Upper lobe of left lung (tissue), 6 donors: ENCODE measurements at places on chromosomes 7 and 10. TPM values are rescaled to one million over a fixed set of nuclear protein-coding genes. Genes with fewer than 3 reads are reported as not detected.
A peak's percentile ranks its signal among the peaks of the same experiment; 100 is the strongest.

CALHM3 gene
- 0.30 TPM for total RNA-seq

NCAPG2 gene
- total RNA-seq, result 8.2 TPM

DNA sequence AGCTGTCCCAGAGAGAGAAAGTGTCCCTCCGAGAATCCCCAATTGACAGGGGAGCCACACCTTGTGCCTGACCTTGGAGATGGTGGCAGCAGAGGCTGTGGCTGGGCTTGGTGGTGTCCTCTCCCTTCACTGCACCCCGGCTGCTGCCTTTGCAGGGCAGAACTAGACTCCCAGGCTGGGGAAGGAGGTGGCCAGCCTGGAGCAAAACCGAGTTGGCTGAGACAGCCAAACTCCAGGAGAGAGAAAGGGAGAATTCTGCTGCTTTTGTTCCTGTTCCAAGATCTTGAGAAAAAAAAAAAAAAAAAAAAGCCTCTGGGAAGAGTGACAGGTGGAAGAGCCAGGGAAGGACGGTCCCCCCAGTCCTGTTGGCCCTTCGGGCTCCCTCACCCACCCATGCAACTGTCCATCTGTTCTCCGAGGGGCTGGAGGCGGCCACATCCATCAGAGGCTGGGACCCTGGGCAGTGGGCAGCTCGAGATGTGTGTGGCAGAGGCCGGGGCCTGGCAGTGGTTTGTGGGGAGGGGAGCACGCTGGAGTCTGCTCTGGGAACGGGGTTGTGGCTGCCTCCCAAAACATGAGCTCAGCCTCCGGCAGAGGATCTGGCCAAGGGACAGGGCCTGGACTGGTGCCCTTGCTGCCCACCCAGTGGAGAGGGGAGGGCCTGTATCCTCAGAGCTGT is 35.5 kb downstream of the CLIP2 start:
- H3K4me1 ChIP-seq, result no peaks in the 10 kb centered on the region
- no peak for DNase-seq
- H3K36me3 ChIP-seq, result peaks cover 4% of the 10 kb centered on the region

- H3K4me1 ChIP-seq, result no peaks in the 10 kb centered on the region
- DNase-seq, result no peak
- H3K27me3 ChIP-seq, result no peaks in the 10 kb centered on the region
- no peak overlapping the region for H3K4me3 ChIP-seq
Observed at GRCh38 chr10:86187499-86188239, 178.9 kb downstream of the GRID1 start.

- DNase-seq, result no peak
- H3K4me3 ChIP-seq, result no peak overlapping the region
- H3K36me3 ChIP-seq, result no peaks in the 10 kb centered on the region
- no peaks in the 10 kb centered on the region for H3K4me1 ChIP-seq
- no peak overlapping the region for H3K27ac ChIP-seq
Observed at GRCh38 chr7:154832557-154833138, 170.3 kb downstream of the PAXIP1 start.

DNA sequence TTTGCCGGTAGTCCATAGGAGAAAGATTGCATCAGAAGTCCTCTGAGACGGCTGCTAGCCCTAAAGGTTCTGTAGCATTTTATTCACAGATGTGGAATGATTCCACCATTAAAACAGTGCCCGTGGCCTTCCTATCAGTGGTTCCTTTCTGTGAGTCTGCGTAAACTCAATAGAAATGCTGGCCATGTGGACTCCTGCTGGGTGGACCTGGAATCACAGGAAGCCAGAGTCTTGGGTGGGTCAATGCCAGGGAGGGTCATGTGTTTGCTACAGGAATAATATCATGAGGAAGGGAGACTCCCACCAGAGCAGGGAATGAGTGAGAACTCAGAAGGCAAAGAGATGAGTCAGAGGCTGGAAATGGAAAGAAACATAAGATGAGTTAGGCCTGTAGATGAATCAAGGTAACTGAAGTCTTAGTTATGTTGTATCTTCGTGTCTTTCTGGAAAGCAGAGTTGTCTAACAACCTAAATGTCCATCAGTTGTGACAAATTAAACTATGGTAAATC is 410.4 kb upstream of the AUTS2 start:
- DNase-seq, result no peak
- H3K4me1 ChIP-seq, result no peaks in the 10 kb centered on the region
- H3K27ac ChIP-seq, result no peak overlapping the region
- H3K4me3 ChIP-seq, result no peak overlapping the region
- H3K27me3 ChIP-seq, result no peaks in the 10 kb centered on the region
- H3K36me3 ChIP-seq, result no peaks in the 10 kb centered on the region

GRCh38 chr7:105346593-105347322 is 42.0 kb downstream of the SRPK2 start:
- DNase-seq, result no peak
- peaks cover 30% of the 10 kb centered on the region for H3K4me1 ChIP-seq
- H3K4me3 ChIP-seq, result no peak overlapping the region
- no peaks in the 10 kb centered on the region for H3K27me3 ChIP-seq
- no peak overlapping the region for H3K27ac ChIP-seq
- no peaks in the 10 kb centered on the region for H3K36me3 ChIP-seq

DNA sequence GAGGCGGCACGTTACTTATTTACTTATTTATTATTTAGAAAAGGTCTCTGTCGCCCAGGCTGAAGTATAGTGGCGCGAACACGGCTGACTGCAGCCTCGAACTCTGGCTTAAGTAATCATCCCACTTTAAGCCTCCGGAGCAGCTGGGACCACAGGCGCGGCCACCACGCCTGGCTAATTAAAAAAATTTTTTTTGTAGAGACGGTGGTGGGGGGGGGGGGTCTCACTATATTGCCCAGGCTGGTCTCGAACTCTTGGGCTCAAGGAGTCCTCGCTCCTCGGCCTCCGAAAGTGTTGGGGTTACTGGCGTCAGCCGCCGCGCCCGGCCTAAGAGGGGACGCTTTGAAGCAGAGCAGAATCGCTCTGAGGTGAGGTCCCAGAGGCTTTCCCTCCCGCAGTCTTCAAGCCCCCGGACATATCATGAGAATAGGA is 675 bp upstream of the FRAT2 start:
- DNase-seq, result peak; percentile 87
- H3K27me3 ChIP-seq, result no peaks in the 10 kb centered on the region
- H3K4me1 ChIP-seq, result peaks cover 39% of the 10 kb centered on the region
- no peaks in the 10 kb centered on the region for H3K36me3 ChIP-seq
- H3K27ac ChIP-seq, result peak overlapping the region; percentile 94

DNA sequence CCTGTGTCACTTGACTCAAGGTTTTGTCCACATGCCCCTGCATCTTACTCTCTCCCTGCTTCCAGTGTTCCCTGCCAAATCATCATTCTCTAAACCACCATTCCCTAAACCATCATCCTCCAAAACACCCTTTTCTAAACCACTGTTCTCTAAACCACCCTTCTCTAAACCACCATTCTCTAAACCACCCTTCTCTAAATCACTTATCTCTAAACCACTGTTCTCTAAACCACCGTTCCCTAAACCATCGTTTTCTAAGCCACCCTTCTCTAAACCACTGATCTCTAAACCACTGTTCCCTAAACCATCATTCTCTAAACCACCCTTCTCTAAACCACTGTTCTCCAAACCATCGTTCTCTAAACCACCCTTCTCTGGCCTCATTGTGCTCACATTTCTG is 142.1 kb downstream of the CXCL12 start:
- H3K27ac ChIP-seq, result no peak overlapping the region
- no peak overlapping the region for H3K4me3 ChIP-seq
- H3K36me3 ChIP-seq, result no peaks in the 10 kb centered on the region
- no peaks in the 10 kb centered on the region for H3K27me3 ChIP-seq
- no peak for DNase-seq
